ENCODE measurements at places on chromosomes 2 and 18.

- no peak for DNase-seq
Observed at GRCh38 chr2:101987832-101988231, 3.9 kb upstream of the IL1R2 start.

DNA sequence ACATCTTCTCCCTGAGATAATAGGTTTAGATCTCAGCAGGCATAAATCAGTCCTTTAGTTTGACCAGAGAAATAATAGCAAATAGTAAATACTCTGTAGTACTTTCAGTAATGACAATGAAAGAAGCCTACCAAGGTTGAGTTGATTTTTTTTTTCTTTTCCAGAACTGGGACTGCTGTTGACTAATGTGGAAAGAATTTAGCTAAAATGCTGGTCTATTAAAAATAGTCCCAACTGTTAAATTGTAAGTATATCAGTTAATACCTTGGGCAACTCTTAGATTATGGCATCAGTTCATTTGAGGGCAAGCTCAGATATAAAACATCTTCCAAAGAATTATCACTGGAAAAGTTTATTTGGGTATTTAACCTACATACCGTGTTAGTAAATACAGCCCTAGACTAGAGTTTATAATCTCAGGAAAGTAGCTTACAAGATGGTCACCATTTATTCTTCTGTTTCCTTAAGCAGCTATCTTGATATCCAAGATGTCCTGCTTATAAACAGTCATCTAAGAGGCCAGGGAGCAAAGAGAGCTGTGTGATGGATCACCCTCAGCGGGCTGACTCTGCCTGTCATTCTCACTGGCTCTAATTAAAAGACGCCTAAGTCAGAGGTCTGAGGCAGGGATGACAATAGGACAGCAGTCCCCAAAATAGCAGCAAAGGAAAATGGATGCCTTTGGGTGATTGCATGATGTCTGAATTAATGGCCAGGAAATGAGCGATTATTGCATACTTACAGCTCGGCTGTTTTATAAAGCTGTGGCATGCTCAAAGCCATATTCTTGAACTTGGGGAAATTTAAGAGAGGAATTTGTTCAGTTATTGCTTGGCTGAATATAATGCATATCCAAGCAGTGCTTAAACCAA, 121.3 kb downstream of the MTX2 start:
- no peak for DNase-seq

DNA sequence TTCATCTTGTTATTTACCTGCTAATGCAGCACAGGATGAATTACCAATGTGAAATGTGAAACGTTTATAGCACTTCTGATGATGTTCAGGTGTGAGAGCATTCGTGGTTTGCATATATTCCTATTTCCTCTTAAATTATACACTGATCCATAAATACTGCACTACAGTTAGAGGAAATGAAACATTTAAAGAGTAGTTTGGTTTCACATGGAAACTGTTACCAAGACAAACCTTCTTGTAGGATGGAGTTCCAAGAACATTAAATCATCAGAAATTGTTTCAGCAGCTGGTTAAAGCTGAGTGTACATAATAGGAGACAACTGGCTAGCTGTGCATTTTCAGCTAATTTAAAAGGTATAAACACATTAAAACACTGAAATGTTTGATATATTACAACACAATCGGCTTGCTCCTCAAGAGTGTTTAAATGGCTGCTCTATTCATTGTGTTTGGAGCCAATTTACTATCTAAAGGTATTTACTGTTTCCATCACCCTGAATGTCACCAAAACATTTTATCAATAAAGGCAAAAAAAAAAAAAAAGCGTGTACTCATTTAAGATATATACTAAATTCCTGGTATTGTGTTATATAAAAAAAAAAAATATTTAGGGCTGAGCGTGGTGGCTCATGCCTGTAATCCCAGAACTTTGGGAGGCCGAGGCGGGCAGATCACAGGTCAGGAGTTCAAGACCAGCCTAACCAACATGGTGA, 100.6 kb downstream of the DYM start:
- no peak for DNase-seq

GRCh38 chr18:45304558-45304957, 310.7 kb upstream of the SLC14A2 start:
- DNase-seq: no peak

- no peak for DNase-seq
Observed at GRCh38 chr18:62744076-62744968, 29.0 kb downstream of the PHLPP1 start.

DNA sequence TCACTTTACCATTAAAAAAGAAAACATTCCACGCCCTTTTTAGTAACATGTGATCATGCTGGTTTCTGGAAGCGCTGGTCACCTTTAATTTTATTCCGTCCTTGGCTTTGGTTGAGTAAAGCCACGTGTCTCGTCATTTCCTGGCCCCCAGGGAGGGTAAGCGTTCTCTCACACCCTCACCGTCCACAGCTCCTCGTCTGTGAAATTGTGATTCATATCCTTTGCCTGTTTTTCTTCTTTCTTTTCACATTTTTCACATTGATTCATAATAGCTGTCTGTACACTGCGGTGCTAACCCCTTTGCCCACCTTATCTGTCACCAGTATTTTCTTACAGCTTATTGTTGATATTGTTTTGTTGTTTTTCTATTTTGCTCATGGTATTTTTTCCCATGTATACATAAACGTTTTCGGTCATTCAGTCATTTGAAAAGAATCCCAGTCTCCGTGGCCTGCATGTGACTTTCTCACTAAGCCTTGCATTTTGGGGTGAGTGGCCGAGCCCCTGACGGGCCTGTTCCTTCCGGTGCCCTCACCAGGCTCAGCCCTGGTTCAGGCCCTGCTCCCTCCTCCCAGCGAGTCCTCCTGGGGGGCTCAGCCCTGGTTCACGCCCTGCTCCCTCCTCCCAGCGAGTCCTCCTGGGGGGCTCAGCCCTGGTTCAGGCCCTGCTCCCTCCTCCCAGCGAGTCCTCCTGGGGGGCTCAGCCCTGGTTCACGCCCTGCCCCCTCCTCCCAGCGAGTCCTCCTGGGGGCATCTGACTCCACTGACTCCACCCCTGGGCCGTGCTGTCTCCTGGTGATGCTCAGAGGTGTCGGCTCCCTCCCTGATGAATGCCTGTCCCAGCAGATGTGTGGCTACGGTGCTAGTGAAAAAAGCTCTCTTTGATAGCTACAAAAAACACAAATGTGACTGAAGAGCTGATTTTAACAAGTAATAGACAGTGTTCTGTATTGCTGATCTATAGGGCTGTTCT, 249.7 kb upstream of the PXDN start:
- peak; percentile 9 for DNase-seq

DNA sequence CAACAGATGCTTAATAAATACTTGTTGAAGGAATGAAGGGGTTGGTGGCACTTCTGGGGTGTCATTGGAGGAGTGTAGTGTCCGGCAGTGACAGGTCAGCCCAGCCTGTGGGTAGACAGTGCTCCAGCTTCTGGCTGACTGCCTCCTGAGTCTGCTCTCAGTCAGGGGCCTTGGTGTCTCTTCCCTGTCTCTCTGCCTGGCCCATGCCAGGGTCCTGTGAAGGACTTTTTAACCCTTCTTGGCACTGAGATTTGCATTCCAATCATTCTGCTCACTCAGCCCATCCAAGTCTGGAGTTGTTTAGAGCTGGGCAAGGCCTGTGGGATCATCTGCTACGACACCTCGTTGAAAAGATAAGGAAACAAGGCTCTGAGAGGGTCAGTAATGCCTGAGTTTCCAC, 1.4 kb upstream of the KCNK3 start:
- no peak for DNase-seq

GRCh38 chr2:222592176-222592575, 63.7 kb downstream of the FARSB start:
- no peak for DNase-seq

DNA sequence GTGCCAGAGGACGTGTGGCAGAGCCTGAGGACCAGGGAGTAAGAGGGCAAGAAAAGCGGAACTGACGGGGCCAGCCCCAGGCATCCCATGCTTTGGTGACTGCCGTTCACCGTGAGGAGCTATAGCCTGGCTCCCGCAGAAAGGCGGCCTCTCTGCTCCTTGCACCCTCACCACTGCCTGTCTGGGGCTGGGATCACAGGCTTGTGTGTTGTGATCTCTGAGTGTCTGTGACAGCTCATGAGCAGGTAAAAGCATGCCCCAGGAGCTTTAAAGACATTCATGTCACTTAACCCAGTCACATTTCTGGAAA, 266.8 kb upstream of the RAB6C start:
- DNase-seq: no peak

DNA sequence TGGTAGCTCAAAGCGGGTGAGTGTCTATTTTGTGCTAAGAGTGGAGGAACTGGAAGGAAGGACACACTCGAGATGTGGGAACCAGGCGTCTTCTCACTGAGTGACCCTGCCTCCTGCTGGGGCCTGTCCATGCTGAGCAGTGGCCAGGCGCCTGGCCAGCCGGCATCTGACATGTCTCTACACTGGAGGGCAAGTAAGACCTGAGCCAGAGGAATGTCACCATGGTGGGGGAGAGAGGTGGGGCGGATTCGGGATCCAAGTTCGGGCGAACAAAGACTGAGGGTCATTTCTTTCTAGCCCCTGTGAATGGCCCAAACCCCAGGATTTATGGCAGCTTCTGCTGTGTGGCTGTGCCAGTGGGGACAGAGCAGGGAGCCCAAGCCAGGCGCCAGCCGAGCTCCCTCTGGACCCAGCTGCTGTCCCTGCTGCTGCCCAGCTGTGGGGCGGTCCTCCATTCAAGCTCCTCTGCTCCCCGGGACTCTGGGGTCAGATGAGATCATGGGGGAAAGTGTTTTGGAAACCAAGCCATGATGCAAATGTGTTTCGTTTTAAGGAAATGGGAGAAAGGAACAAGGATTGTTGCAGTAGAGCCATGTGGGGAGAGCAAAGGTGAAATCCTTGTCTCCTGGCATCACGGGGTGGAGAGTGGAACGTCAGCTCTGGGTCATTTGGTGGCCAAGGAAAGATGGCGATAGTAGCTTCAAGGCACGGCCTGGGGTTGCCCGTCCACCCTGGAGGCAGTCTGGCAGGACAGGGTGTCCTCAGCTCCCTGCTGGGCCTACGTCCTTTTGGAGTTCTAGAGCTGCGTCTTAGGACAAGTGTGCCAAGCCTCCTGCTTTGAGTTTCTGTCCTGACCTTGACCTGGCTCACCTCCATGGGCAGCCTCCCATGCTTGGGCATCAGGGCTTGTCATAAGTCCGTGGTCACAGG, 8.1 kb downstream of the ACKR3 start:
- no peak for DNase-seq

GRCh38 chr18:51655327-51655698, 457.8 kb upstream of the MEX3C start:
- no peak for DNase-seq

- DNase-seq: no peak
Observed at GRCh38 chr18:2906704-2907549, 60.1 kb downstream of the EMILIN2 start.

DNA sequence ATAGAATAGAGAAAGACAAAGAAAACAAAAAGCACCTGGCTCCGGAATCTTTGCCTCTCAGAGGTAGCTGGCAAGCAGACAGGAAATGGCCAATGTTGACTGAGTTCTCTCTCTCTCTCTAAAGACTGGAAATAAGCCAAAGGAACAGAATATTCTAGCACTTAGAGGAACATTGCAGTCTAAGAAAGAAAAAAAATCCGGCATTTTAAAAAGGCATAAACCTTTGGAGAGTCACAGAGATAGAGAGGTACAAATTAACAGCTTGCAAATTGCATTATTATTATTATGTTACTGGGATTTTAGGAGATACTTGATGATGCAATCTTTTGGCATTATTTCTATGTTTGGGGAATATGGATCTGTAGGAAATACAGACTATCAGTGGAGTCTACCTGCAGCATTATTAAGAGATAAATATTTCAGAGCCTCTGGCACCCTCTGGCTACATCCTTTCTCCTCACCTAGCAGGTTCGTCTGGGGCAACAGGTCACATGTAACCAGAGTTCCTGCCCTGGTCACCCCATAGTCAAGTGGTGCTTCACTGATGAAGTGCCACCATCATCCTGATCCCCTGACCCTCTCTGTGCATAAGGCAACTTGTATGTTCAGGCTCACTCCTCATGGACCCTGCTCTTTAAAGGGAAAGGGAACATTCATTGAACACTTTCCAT, 318.9 kb upstream of the ACVR2A start:
- no peak for DNase-seq

GRCh38 chr2:10863837-10864236, 47.9 kb upstream of the KCNF1 start:
- no peak for DNase-seq

- no peak for DNase-seq
Observed at GRCh38 chr18:59388817-59389216, 29.8 kb upstream of the LMAN1 start.

DNA sequence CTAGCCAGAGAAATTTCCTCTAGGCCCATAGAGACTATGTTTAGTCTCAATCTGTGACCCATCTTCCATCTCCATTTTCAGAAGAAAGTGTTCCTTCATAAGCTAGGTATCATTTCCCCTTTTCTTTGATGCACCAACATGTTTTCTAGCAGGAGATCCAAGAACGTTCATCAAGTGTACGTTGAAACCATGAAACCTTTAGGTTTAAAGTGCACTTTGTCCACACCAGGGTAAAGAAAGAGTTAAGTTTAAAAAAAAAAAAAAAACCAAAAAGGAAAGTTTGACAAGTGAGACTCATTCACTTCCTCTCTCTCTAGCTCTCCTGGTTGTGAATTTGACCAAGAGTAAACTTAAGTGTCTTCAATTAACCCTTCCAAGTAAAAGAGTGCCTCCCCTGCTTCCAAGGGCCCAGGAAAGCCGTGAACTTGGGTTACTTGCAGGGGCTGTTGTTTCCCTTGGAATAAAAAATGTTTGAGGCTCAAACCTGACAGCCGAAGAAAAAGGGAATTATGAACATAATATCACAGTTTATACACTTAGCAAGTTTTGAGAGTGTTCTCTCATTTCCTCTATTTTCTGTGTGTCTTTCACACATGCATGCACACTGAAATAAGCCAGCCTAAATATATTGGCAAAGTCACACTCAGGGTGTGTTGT, 56.7 kb downstream of the LBH start:
- no peak for DNase-seq

DNA sequence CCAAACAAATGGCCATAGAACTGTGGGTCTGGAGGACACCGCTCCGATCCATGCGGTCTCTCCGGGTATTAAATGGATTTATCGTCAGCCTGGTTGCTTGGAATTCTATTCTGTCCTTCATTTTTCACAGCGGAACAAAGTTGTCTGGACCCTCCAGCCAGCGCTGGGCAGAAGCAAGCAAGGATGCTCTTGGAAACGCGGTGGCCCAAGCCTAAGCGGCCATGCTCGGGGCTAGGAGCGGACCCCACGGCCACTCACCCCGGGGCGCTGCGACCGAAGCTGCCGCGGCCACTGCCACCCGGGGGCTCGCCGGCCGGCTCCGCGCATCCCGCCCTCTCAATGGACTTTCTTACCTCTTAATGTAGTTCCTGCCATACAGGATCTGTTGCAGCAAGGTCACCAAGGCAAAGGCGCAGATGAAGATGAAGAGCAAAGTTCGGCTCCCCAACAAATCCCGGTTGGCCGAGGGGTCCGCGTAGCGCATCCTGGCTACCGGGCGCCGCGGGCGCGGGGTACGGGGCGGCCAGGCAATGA, 761 bp downstream of the ST8SIA5 start:
- no peak for DNase-seq

GRCh38 chr2:88066543-88066942, 1.1 kb upstream of the SMYD1 start:
- DNase-seq: no peak

- DNase-seq: no peak
Observed at GRCh38 chr2:196242131-196242620, 70.8 kb upstream of the STK17B start.

Data from COLO829 (cell line).